ENCODE measurements at places on chromosomes 3 and 15.

DNA sequence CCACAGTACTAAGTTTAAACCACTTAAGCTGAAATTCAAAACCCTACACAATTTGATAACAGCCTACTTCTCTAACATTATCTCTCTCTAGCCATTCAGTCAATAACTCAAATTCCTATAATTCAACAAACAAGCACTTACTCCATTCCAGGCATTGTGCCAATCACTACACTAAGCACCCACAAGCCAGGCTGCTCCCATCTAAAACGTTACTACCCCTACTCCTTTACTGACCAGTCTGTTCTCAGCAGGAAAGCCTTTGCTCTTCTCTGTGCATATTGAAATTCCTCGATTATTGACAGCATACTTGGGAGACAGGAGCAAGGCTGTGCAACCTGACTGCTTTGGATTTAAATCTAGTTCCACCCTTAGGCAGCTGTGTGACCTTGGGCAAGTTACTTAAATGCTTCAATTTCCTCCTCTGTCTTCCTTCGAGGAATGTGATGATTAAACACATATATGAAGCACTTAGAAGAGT is 177.2 kb upstream of the THBS1 start:
- DNase-seq = no peak

- no peak for DNase-seq
These were observed 20.3 kb downstream of the ACAA1 start for GRCh38 chr3:38116471-38117162.

- DNase-seq = no peak
These were observed 32.1 kb downstream of the RBMS3 start for GRCh38 chr3:29312960-29313452.

GRCh38 chr3:133362539-133362938 is 37.3 kb upstream of the BFSP2 start:
- DNase-seq = no peak

GRCh38 chr15:57544848-57545480 is 46.7 kb upstream of the MYZAP start:
- DNase-seq = no peak

DNA sequence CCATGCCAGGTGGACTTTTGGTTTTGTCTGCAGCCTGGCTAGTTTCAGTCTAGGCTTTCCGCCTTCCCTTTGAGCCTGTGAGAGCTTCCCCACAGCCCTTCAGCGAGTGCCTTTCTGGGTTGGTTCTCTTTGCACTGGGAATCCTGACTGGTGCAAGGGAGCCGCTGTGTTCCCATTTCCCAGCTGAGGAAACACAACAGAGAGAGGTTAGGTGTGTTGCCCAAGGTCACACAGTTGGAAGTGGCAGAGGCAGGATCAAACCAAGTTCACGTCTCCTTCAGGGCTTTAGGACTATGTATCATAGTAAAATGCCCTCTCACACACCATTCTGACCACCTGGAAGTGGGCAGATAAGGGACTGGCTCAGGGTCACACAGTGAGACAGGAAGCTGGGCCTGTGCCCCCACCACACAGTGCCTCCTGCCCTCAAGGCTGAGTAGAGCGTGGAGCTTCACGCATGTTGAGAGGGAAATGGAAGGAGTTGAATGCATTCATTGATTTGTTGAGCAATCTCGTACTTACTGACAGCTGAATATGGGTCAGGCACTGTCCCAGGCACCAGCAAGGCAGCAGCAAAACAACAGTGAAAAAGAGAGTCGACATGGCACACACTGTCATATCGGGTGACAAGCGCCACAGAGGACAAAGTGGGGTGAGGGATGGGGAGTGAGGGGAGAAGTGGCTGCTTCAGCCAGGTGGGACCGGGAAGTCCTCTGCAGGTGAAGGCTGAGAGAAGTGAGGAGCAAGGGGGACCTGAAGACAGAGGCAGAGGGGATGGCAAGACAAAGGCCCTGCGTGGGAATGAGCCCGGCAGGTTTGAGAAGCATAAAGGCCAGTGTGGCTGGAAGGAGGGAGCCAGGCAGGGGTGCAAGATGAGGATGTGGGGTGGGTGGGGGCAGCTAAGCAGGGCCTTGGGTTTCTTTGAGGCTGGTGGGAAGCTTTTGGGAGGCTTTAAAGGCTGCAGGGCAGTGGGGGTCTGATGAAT is 12.3 kb upstream of the ANPEP start:
- no peak for DNase-seq

- DNase-seq = no peak
These were observed 476.6 kb upstream of the TGFBR2 start for GRCh38 chr3:30129765-30130164.

DNA sequence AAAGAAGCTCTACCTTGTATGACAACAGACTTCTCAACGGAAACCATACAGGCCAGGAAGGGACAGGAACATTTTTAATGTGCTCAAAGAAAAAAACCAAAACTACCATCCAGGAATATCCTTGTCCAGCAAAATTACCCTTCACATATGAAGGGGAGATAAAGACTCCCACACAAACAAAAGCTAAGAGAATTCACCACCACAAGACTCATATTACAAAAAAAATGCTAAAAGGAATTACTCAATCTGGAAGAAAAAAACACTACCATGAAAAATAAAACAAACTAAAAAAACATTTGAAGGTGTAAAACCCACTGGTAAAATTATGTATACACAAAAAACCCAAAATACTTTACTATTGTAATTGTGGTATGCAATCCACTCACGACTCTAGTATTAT is 57.2 kb downstream of the DLG1 start:
- DNase-seq = no peak

DNA sequence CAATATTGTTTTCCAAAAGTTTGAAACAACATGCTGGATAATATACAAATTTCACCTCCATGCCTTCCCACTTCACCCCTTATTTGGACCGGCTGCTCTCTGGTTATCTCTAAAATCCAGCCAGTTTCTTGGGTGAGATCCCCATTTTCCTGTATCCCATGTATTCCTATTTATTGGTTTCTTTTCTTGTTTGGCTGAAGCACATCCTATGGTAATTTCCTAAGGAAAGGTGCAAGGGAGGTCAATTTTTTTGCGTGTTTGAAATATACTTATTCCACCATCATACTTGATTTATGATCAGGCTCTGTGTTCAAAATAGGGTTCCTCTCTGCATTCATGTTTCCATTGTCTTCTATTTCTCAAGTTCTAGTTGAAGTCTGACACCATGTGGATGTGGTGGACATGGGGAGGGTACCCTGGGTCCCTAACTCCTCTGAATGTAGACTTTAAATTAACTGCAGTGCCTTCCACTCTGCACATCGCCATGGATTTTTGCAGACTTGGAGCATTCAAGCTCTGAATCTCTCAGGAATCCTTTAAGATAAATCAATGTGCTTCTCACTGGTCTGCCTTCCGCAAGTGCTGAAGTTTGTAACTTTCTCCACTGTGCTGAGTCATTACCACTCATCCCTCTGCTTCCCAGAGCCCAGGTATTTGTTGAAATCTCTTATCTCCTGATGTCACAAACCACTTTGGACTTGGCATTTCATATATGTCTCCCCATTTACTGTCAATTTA is 52.1 kb upstream of the TLE3 start:
- no peak for DNase-seq

GRCh38 chr15:67801926-67802914 is 23.1 kb upstream of the SKOR1 start:
- DNase-seq = no peak

DNA sequence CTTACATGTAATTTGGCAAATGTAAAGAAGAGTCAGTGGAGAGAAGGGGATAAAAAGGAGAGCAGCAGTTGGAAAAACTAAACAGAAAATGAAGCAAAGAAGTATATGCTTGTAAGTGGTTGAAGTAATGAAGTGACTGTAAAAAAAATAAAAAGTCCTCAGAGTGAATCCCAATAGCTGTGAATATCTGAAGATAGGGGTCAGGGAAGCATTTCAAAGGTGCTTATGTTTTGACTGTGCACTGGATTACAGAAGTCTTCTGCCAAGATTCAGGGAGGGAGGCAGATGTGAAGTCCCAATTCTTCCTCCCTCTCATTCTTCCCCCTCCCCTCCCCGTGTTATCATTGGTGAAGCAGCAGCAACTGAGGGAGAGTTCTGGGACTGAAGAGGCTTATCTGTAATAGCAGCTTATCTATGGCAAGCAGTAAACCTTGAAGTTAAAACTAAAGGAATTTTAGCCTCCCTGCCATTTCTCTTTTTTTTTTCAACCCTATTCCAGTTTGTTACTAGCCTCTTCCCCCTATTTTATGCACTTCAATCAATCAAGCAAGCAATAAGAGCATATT is 597.9 kb downstream of the IGSF11 start:
- no peak for DNase-seq

DNA sequence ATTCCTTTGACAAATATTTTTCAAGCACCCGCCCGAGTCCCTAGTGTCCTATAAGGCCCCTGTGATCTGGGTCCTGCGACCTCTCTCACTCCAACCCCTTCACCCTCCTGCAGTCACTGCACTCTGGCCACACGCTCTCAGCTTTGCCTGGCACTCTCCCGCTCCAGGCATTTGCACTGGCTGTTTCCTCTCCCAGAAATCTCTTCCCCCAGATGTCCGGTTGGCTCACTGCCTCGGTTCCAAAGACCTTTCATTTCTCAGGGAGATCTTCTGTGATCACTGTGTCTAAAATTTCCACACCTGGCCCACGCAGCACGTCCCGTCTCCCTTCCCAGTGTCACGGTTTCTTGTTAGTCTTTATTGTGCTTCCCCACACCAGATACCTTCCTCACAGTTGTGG is 97.4 kb downstream of the WNT7A start:
- DNase-seq = no peak

DNA sequence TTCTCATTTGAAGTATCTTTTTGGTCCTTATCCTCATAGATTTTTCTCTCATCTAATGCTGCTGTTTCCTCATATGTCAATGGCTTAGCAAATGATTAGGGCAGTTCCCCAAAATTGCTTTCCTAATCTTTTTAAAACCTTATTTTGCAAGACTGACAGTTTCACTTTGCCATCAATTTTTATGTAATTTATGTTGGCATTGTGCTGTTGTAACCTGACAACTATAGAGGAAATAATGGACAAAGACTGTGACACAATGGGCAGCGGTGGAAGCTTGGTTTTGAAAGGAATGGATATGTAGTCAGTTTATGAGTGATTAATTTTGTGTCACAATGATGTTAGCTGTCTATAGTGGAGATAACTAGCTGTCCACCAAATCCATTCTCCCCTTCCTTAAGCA is 10.6 kb upstream of the SH3BP5 start:
- DNase-seq = no peak

DNA sequence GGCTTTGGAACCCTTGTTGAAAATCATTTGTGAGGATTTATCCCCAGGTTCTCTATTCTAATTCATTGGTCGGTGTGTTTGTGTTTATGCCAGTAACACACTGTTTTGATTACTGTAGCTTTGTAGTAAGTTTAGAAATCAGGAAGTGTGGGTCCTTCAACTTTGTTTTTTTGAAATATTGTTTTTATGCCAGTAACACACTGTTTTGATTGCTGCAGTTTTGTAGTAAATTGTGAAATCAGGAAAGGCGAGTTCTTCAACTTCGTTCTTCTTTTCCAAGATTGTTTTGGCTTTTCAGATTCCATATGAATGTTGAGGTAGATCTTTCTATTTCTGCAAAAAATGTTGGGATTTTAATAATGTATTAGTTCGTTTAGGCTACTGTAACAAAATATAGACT is 314.6 kb downstream of the RPLP1 start:
- DNase-seq = no peak

GRCh38 chr3:143507735-143508580 is 340.3 kb downstream of the SLC9A9 start:
- DNase-seq = no peak

DNA sequence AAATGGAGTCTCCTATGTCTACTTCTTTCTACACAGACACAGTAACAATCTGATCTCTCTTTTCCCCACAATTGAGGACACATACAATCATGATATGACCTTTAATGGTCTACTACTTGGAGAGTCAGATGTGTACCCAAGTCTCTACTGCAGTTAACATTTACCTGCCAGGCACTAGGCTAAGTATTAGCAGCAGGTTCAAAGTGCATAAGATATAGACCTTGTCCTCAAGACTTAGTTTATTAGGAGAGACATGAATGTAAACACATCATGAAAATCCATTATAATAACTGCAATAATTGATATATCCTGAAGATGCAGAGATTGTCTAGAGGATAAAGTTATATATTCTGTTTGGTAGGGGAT is 3.1 kb downstream of the SLC35A5 start:
- no peak for DNase-seq

- DNase-seq = no peak
These were observed 247.9 kb downstream of the NR2F2 start for GRCh38 chr15:96578393-96578792.

DNA sequence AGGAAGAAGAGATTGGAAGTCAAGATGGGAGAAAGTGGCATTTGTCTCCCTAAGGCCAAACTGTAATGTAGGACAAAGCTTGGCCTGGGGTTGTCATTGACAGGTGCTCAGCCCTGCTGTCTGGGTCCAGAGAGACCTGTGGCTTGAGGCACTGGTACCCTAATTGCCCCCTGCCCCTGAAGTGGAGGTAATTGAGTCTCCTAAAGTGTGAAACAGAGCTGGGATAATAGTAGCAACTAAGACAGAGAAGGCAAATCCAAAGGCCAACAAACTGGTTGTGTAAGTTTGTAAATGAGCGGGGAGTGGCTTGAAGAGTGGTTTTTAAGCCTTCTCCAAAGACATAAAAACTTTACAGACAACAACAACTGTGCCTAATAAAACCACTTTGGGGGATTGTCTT is 264.2 kb upstream of the ROPN1 start:
- no peak for DNase-seq

DNA sequence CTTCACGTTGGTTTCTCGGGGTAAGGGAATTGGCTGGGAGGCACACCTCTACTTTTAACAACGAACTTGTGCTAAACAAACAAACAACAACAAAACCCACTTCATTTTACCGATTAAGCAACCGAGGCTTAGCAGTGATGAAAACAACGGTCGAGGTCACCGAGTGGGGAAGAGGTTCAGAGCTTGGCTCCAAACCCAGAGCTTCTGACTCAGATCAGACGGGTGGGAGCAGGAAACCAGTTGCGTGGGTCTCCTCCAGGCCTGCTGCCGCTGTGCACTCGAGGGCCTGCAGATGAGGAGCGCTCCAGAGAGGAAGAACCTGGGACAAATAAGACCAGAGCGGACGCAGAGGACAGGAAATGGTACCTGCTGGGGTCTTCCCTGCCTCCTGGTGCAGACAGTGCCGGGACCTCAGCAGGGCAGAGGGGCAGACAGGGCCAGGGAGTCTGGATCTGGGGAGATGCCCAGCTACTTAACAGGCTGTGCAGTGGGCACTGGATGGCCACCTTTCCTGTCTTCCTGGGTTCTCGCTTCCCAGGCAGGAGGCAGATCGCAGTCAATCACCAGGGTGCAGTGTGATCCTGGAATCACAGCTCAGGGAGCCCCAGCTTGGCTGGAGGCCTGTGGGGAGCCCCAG is 99.0 kb upstream of the MEF2A start:
- no peak for DNase-seq

GRCh38 chr3:33949074-33949473 is 150.6 kb downstream of the PDCD6IP start:
- DNase-seq = no peak

- no peak for DNase-seq
These were observed 15.5 kb upstream of the VIPR1 start for GRCh38 chr3:42486814-42487565.

- no peak for DNase-seq
These were observed 62.3 kb upstream of the CPOX start for GRCh38 chr3:98655666-98656065.

Data from NT2/D1 (cell line).